ENCODE measurements at places on chromosomes 6 and 20.

DNA sequence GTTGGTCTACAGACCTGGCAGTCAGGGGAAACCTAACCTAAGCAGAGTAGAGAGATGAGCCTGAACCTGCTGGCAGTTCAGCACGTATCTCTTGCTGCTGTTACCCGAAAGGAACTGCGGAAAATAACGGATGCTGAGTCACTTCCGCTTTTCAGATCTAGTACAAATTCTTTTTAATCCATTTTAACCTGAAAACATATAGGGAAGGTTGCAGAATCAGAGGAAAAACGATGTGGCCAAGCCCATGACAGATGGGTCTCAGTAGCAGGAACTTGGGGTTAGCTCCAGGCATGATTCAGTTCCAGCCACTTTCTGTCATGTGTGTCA, 351.9 kb upstream of the PRND start:
- no peak for DNase-seq

DNA sequence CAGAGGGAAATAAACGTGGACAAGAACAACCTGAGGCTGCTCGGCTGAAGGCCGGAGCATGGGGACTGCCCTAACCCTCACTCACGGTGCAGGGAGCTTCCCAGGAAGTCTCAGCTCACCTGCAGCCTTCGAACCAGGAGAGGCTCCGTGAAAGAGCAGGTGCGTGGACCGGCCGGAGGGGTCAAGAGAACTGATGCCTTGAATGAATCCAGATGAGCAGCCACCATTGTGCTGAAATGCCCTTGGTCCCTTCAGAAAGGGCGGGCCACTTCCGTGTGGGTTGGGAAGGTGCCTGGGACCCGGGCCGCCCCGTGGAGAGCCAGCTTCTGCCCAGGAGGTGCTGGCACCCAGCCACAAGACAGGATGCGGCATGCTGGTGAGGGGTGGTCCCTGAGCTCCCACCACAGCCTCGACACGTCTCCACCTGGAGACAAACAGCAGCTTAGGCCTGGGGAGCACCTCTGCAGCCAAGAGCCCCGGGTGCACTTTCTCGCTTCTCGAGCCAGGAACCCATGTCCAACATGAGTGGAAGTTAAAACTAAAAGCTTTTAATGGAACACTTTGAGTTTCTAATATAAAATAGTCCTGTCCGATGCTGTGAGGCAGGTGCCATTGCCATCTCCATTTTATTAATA, 83.5 kb downstream of the TTLL2 start:
- DNase-seq = no peak

DNA sequence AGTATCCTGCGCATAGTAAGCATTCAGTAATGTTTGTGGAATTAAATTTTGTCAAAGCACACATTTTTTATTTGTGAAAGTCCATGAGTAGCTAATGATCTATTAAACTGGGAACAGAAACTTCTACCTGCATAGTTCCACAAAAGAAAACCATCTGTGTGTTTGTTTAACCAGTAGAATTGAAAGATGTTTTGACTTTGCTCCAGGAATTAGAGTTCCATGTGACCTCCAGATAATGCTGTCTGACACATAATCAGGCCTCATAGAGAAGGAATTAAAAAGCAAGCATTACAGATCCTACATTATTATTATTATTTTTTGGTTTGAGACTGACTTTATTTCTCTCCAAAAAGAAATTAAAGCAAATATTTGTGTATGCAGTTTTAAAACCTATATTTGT, 126.5 kb downstream of the PACRG start:
- no peak for DNase-seq

GRCh38 chr6:118558464-118559217, 10.5 kb downstream of the PLN start:
- DNase-seq = no peak

DNA sequence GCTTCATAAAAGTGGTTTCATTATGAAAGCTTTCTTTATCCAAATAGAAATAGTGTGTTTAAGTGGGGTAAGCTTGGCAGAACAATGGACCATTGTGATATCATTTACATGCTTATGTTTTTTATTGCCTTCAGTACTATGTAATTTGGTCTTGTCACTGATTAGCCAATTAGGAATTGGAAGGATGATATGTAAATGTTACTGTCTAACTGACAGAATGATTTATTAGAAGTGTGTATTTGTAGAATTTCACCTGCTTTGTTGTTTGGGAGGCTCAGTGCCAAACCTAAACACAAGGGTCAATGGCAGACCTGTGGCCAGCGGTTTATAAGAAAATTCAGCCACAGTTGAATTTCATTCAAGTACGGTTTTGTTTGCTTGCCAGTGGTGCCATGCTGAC, 39.0 kb downstream of the AIG1 start:
- no peak for DNase-seq

- DNase-seq = no peak
Measured at GRCh38 chr20:33091147-33091546, 11.7 kb downstream of the BPIFB4 start.

GRCh38 chr6:43283905-43284304, 14.2 kb upstream of the SLC22A7 start:
- DNase-seq = no peak

GRCh38 chr6:117483645-117484016, 1.2 kb downstream of the DCBLD1 start:
- DNase-seq = no peak

- no peak for DNase-seq
Measured at GRCh38 chr6:110949679-110950285, 8.7 kb upstream of the GTF3C6 start.

DNA sequence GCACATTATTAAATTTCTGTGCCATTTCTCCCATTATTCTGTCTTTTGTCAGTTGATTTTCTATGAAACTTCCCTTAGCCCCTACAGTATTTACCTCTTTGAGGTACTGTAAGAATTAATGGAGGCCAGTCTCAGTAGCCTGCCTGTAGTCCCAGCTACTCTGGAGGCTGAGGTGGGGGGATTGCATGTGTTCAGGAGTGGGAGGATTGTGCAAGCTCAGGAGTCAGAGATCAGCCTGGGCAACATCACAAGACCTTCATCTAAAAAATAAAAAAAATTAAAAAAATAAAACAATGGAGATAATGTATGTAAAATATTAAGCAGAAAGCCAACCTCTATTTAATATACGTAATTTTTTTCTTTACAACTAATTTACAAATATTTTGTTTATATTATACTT, 77.8 kb downstream of the OR2B2 start:
- DNase-seq = no peak

DNA sequence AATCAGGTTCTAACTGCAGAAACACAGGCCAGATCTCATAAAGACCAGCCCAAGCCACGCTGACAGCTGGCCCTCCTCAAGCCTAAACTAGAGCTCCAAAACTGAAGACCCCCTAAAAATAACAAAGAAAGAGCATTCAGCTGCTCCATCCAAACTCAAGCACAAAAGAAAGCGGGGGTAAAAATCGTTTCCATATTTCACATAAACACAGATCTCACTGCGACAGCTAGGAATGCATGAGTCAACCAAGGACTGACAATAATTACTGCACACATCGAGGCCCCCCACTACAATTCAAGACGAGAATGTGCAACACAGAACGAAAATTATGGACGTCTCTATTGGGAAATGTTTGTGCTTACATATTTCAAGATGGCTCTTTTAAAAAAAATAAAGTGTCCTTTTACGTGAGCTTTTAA, 31.1 kb downstream of the CNKSR3 start:
- no peak for DNase-seq

- no peak for DNase-seq
Measured at GRCh38 chr6:37637562-37638413, 59.9 kb downstream of the MDGA1 start.

- no peak for DNase-seq
Measured at GRCh38 chr20:1033751-1034414, 31.8 kb upstream of the RSPO4 start.

GRCh38 chr6:26327450-26328264, 37.3 kb upstream of the BTN3A2 start:
- peak; percentile 50 for DNase-seq

DNA sequence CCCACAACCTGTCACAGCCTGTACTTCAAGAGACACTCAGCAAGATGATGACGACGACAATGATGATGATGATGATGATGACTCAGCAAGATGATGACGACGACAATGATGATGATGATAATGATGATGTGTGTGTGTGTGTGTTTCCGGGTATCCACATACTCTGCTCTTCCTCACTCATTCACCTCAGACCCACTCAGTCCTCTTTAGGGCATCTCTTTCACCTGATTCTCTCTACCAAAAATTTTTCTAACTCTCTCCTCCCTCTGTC, 1.2 kb upstream of the EIF6 start:
- DNase-seq = no peak

GRCh38 chr6:79231666-79232065, 2.8 kb downstream of the HMGN3 start:
- no peak for DNase-seq

DNA sequence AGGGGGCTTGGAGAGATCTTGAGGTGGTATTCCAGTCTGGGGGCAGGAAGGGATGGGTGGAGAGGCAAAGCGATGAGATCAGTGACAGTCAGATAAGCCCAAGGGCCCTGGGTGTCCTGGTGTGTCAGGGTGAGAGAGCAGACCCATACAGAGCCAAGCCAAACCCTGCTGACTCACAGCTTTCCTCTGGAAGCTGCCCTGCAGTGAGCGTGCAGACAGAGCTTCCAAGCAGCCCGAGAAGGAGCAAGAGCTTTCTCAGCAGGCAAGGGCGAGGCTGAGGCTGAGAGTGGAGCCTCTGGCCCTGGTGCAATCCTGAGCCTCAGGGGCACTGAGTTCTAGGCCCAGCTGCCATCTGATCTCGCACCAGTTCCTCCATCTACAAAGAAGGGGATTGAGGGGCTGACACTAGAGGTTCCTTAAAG, 91.1 kb upstream of the HIVEP1 start:
- no peak for DNase-seq

- DNase-seq = no peak
Measured at GRCh38 chr6:144292372-144292771, 7.2 kb downstream of the UTRN start.

DNA sequence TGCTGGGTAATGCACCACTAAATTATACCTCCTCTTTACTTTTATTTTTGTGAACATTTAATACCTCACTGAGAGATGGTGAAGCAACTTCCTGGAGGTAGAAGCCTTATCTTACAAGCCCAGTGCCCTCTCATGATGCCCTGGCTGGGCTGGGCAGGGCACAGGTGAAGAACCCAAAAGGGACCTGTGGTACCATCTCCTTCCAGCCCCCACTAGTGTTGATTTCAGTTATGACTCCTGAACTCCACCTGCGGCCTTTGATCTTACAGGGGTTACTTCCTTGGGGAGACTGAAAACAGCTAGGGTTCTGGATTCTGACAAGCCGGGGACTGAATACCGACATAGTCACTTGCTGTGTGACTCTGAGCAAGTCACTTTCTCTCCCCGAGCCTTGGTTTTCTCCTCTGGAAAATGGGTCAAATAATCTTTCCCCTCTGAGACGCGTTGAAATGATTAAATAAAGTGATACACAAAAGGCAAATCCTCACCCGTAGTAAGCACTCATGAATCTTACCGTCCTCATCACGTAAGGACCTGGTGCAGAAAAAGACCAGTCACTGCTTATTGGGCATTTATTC, 1.2 kb downstream of the SLC13A3 start:
- DNase-seq = no peak

- DNase-seq = no peak
Measured at GRCh38 chr20:55239269-55239668, 763.9 kb downstream of the DOK5 start.

DNA sequence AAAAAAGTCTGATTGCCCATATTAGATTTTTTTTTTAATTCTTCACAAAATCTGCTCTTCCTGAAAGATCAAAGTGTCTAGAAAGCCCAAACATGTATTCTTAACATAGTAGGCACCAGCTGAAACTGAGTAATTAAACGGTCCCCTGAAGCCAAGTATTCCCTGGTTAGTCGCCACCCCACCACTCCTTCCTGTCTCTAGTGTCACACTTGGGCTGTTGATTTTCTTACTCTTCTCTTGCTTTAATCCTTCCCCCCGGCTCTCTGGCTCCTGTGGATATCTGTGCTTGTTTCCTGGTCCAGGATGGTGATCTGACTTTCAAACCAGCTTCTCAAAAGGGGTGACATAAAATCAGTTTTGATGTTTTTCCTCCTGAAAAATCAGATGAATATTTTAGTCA, 162.9 kb downstream of the QKI start:
- no peak for DNase-seq

DNA sequence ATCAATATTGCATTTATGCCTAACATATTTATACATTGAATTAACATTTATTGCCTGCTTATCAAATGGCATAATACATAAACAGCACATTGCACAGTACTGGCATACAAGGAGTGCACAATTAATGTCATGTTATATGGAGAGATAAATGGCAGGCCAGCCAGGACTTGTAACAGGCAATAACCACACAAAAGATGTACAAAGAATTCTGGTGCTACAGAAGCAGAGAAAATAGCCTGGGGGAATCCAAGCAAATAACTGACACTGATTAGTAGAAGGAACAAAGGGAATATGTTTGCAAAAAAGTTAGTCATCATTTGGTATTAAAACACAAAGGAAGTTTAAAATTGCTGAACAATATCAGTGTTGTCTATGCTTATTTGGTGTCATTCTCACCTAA, 27.3 kb downstream of the COL21A1 start:
- DNase-seq = no peak

- peak; percentile 71 for DNase-seq
Measured at GRCh38 chr20:33732166-33732970, 572 bp downstream of the ZNF341 start.

DNA sequence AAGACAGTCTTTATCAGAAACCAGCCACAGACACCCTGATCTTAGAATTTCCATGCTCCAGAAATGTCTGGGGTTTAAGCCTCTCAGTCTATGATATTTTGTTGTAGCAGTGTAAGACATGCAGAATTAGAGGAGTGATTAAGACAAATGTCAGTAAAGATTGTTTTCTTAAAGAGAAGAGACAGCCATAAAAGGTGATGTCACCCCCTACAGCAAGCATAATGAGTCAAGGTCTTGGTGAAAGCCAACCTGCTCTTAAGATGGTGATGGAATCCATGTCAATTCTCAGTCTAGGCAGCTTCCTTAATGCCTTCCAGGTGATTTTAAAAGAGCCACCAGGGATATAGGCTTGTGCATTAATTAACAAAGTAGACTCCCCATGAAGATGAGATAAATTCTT, 849.9 kb upstream of the EPHA7 start:
- no peak for DNase-seq

DNA sequence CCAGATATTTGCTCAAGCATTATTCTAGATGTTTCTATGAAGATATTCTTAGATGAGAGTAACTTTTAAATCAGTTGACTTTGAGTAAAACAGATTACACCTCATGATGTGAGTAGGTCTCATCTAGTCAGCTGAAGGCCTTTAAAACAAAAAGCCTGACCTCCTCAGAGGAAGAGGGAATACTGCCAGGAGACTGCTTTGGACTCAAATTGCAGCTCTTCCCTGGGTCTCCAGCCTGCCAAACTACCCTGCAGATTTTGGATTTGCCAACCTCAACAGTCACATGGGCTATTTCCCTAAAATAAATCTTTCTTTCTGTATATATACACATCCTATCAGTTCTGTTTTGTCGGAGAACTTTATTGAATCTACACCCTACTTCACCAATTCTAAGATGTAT, 182.5 kb upstream of the TENT5A start:
- DNase-seq = no peak

GRCh38 chr6:43753570-43754183, 16.3 kb upstream of the VEGFA start:
- DNase-seq = no peak

- DNase-seq = no peak
Measured at GRCh38 chr6:19845266-19846041, 8.3 kb downstream of the ID4 start.

- DNase-seq = no peak
Measured at GRCh38 chr6:170224694-170225660, 65.9 kb downstream of the DLL1 start.

Measured in stimulated activated CD4-positive, alpha-beta T cell treated with anti-CD3 and anti-CD28 coated beads, Interleukin-2, amount 100 ng/mL, for 4 hours (primary cell).